Omental fat pad (tissue), 4 donors: ENCODE measurements at places on chromosomes 11 and 22. TPM values are rescaled to one million over a fixed set of nuclear protein-coding genes. Genes with fewer than 3 reads are reported as not detected.

IGSF22 gene
- not detected for total RNA-seq

EIF3M gene
- 391 TPM for total RNA-seq

MUC15 gene
- total RNA-seq: not detected

MAP6 gene
- 7.0 TPM for total RNA-seq

ACAT1 gene
- total RNA-seq: 215 TPM

NAV2 gene
- 7.1 TPM for total RNA-seq

SYT7 gene
- 4.6 TPM for total RNA-seq

SMPD1 gene
- 23.7 TPM for total RNA-seq

DNA sequence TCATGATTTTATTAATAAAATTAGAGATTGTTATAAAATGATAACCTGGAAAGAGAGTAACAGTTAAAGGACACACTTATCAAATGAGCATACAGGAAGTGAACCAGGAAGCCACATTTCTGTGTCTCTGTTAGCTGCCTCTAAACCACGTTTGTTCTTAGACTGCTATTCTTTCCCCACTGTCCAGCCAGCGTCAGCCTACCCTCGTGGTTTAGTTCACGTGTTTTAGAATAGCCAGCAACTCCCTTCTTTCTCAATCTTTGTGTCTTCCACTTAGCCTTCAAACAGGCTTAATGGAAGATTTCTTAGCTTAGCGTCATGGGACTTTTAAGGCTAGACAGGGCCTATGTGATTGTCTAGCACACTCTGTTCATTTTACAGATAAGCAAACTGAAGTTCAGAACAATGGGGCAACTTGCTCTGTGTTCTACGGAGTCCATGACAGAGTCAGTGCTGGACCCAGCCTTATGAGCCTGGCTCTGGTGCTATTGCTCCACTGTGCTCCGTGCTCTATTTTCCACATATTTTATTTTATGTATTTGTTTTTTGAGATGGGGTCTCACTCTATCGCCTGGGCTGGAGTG, 27.2 kb downstream of the GRAMD1B start:
- DNase-seq: no peak

DNA sequence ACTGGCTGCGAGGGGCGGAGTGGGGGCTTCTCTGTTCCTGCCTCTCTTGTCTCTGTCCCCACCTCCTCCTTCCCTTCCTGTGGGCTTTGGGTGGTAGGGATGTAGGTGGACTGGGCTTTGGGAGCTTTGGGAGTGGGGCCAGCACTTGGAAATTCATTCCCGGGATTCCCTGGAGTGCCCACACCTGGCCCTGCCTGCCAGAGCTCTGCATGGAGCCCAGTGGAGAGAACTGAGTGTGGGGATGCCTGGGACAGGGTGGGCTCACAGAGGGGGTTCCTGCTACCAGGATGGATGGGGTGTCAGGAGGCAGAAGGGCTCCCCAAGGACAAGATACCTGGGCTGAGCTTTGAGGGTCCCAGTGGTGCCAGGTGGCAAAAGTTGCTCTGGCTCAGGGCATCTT, 22.3 kb downstream of the CSF2RB start:
- no peak for DNase-seq

- no peak for DNase-seq
These were observed at the start of gene SCN3B for GRCh38 chr11:123654566-123655081. Gene SCN3B, minus strand, starts transcription at chr11:123654624. Its CDS starts 823 bp downstream, at chr11:123653801.

DNA sequence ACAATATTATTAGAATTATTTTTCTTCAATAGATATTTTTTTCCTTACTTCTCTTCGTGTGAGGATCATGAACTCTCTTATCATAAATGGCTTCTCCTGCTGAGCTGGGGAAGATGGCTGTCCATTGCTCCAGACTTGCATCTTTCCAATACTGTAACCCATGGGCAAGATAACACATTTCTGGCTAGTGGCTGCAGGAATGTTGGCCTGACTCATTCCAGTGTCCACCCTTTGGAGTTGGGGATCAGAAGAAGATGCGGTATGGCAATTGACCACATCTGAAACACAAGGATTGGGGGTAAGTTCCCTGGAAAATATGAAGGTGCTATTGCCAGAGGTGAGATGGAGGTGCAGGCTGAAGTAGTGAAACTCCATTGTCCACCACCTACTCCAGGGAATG, 92.8 kb downstream of the FAR1 start:
- DNase-seq: no peak

DNA sequence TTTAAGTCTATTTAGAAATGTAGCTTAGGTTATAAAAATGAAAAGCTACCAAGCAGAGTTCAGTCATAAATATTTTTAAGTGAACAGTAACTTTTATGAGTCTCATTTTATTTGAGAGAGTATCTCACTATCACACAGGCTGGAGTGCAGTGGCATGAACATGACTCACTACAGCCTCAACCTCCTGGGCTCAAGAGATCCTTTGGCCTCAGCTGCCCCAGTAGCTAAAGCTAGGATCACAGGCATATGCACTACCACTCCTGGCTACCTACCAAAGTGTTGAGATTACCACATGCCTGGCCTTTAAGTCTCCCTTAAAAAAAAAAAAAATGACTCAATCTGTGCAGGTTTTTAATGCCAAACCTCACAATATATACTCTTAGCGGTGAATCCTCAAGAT, 34.7 kb upstream of the CLNS1A start:
- no peak for DNase-seq

DNA sequence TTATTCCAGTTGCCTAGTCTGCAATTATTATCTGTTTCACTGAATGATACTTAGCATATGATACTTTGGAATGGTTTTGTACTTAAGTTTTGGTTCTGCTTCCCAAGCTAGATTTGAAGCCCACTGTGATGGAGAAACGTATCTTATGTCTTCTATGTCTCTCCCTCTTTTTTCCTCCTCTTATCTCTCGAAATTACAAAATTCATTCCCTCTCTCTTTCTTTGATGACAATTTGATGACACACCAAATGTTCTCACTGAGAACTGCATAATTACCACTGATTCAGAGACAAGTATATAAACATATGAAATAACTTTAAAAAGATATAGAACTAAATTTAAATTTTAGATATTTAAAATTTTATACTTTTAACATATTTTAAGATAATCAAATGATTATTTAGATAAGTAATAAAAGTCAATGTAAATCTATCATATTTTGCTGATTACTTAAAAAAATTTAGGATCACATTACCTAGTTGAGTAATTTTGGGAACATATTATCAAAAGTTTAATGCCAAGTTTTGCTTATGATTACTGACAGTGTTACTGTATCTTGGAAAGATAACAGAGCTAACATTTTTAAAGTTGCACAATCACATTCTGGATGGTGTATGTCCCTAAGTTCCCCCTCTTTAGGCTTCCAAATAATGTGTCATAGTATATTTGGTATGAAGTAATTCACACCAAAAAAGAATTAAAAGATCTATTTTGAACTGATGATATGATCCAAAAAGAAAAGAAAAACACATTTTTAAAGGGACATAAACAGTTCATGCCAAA, 255.3 kb downstream of the SBF2 start:
- DNase-seq: no peak

GRCh38 chr11:282171-282570, 4.0 kb downstream of the NLRP6 start:
- no peak for DNase-seq

- no peak for DNase-seq
These were observed 8.0 kb downstream of the SPTBN2 start for GRCh38 chr11:66720899-66721470.

GRCh38 chr11:116791002-116791812, 472 bp downstream of the APOA5 start:
- DNase-seq: peak; percentile 72

GRCh38 chr11:47656260-47656885, 14.0 kb upstream of the MTCH2 start:
- no peak for DNase-seq

- no peak for DNase-seq
These were observed 59.6 kb upstream of the SYN3 start for GRCh38 chr22:33117821-33118220.

DNA sequence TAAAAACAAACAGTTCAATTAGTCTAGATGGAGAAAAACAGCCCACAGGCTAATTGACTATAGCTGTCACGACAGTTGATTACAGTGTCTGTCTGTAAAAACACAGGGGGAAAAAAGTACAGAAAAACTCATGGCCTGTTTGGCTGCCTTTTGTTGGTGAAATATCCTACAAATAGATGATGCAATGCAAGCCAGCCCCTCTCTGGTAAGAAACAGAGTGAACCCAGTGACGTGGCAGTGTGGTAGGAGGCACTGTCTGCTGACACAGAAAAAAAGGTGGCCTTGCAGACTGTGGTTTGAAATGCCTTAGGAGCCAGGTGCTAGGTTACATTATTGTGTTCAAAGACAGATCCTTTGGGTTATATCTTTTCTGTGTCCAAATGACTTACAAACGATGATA, 431.4 kb upstream of the CCDC90B start:
- DNase-seq: no peak

GRCh38 chr11:45410391-45411227, 124.5 kb upstream of the SYT13 start:
- DNase-seq: no peak

DNA sequence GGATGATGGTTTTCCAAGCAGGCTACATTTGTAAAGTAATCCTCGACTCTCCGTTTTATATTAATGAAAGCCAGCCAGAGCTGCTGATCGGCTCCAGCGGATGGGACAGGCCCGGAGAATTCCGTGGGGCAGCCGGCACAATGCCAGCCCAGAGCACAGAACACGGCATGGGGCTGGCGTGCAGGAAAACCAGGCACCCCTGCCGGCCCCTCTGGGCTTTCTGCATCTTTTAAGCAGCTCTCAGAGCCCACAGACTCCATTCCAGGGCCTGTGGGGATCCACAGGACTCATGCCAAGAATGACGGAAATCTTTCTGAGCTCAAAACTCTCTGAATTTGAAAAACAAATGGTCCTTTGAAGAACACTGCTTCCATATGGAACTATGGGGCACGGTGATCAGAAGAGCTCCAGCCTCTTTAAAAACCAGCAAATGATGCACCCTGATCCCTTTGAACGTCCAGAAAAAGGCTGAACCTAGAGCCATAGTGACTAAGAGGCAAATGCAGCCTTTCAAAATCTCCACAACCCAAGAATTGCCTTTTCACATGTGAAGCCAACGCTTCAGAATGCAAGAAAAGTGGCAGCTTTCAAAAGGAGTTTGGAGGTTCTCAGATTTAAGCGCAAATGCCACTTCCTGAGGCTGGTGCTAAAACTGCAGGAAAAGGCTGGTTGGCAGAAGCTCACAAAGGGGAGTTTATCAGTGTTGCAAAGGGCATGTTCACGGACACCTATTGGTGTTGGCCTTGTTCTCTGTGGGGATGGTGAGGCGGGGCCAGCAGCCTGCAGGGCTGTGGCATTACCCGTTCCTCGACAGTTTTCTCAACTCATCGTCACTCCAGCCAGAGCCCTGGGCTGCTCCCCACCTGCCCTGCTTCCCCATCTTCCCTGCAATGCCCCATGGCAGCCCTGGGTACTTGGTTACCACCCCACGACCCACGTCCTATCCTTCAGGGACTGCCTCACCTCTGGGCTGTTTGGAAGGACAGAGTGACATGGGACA, 212.5 kb downstream of the CTTN start:
- no peak for DNase-seq

GRCh38 chr11:17550450-17551346, 3.6 kb downstream of the OTOG start:
- no peak for DNase-seq

GRCh38 chr22:41369424-41369745, 12.4 kb upstream of the TEF start:
- DNase-seq: no peak

DNA sequence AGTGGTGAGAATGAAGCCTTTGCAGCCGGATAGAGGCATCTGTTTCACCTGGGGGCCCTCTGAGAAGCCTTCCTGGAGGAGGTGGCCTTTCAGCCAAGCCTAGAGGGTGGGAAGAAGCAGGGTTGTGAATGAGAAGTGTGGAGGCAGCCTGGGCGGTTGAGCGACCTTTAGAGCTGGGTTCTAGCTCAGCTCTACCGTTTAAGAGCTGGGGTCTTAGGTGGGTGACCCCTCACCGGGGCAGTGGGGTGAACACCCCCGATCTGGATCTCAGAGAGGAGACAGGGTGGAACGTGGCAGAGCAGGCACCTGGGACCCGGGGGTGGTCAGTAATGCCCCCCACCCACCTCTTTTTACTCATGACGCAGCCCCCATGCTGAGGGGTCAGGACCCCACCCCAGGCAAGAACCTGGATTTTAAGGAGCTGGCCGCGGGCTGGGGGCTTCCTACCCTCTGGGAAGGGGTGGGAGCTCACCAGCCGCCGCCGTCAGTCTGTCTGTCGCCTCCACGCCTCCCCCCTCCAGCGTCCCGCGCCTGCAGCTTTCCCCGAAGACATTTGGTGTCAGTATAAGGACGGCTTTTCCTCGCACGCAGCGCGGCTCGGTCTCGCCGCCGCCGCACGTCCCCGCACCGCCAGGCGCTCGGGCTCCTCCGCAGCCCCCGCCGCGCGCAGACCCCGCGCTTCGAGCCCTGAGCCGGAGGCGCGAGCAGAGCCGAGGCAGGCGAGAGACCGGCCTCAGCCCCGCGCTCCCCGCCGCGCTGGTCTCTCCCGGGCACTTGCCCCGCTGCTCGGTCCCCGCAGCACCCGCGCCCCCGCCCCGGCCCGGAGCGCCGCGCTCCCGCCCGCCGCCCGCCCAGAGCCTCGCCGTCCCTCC, 13.3 kb upstream of the CACNA1I start:
- DNase-seq: no peak

GRCh38 chr11:131664816-131665215, 294.4 kb downstream of the NTM start:
- DNase-seq: no peak

DNA sequence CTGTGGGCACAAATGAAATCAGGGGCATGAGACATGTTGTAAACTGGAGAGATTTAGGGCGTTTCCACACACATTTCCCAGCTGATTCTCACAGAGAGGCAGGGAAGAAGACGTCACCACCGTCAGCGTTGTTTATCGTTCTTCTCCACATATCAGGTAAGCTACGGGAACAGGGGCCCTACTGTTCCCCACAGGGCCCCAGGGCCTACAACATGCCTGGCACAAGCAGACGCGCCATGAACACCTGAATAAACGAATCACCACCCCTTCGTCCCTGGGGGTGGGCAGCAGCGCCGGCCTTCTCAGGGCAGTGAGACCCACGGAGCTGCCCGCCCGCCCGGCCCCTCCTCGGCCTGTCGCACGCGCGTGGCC, 342 bp downstream of the EFCAB6 start:
- DNase-seq: no peak

DNA sequence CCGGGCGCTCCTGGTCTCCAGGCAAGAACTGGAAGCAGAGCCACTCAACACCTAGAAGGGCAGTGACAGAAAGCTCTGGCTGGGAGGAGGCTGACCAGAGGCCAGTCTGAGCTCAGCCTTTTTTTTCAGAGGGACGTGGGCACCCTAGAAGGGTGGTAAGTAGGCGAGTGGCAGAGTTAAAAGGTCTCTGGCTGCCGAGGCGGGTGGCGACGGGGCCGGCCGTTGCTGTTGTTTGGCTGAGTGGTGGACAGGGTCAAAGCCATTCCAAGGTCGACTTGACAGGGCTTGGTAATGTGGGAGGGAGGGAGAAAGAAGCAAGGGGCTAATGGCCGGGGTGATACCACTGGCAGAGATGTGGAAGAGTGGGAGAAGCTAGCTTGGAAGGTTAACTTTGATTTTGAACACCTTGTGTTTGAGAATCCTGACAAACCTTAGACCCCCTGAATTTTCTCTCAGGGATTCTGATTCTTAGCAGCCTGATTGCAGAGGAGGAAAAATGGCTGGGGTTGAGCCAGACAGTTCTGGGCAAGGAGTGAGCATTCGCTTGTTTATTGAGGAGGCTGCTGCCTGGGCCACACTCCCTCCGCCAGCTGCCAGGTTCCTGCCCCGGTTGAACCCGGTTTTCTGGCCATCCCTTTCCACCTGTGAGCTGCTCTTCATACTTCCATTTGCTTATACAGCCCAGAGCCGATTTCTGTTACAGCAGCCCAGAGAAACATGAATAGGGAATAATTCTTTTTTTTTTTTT, 868 bp upstream of the SYCE3 start:
- DNase-seq: no peak
